ENCODE measurements at places on chromosomes 6 and 20.
A peak's percentile ranks its signal among the peaks of the same experiment; 100 is the strongest.

- no peak for DNase-seq
Measured at GRCh38 chr6:170159022-170159965, 131.6 kb downstream of the DLL1 start.

DNA sequence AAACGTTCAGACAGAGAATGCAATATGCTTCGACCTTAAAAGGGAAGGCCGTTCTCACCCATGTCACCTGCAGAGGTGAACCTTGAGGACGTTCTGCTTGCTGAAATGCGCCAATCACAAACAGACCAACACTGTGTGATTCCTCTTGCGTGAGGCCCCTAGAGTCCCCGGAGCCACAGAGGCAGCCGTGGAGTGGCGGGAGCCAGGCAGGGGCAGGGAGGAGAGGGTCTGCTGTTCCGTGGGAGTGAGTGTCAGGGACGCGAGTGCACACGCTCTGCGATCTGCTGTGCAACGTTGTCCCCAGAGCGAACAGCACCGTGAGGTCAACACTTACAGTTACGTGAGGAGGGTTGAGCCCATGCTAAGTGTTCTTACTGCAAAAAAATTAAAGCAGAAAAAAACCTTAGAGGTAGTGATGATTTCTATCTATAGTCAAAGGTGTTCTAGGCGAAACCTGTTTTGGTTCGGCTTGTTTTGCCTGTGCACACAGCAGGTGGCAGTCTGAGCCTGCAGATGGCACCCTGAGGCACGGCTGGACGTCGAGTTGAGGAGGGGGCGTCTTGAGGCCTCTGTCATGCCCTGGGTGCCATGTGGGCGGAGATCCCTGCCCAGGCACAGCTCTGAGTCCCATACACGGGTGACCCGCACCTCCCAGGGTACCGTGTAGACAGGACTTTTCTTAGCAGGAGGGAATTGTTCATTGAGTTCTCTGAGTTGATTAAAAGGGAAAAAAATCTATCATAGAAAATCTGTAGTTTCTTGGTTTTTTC, 71.7 kb upstream of the FRMD1 start:
- no peak for DNase-seq

DNA sequence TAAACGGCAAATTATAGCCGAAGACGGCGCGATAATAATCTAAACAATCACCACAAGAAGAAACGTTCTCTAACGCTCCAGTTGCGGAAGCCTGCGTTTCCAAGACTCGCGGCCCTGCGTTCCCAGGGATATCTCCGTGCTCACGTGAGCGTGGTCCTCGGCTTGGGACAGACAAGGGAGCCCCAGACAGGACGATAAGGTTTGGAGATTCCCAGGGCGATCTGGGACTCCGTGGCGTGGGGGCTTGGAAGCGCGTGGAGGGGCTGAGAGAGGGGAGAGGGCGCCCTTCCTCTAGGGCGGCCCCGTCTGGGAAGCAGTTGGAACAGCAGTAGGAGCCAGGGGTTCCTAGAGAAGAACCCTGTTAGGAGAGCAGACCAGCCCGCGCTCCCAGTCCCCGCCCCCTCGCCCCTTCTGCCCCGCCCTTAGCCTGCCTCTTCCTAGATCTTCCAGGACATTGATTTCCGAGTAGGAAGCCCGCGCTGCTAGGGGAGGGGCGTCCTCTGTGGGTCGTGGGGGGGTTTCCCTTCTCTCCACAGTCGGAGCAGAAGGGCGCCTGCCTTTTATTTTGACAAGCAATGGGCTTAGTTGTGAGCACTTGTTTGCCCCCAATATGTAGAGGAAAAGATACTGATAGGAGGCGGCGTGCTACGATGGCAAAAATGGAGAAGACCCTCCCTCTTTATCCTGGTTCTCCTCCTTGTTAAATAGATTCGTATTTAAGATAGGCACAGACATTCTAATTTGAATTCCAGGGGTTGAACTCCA, 10.6 kb downstream of the NRN1 start:
- peak; percentile 55 for DNase-seq

GRCh38 chr20:6079016-6079415, 25.2 kb upstream of the LRRN4 start:
- no peak for DNase-seq

- DNase-seq = no peak
Measured at GRCh38 chr20:60100780-60101179, 142.6 kb downstream of the CDH26 start.

DNA sequence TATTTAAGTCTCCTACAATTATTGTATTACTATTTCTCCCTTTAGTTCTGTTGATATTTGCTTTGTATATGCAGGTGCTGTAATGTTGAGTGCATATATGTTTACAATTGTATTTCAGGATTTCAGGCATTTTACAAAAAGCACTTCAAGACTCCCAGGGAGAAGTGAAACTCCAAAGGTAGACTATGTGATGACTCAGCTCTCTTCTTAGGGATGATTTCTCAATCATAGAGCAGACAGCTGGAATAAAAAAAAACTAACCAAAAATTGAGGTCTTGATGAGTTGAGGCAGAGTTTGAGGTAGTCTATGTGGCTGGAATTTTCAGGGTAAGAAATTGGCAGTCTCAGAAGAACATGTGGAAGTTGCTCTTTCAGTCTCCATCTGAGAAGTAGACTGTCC, 786.1 kb downstream of the TFAP2A start:
- no peak for DNase-seq

- no peak for DNase-seq
Measured at GRCh38 chr6:72374857-72375256, 247.0 kb upstream of the KCNQ5 start.

- DNase-seq = no peak
Measured at GRCh38 chr6:116078522-116078921, 17.8 kb upstream of the FRK start.

- DNase-seq = no peak
Measured at GRCh38 chr6:109050012-109050411, 44.6 kb downstream of the SESN1 start.

DNA sequence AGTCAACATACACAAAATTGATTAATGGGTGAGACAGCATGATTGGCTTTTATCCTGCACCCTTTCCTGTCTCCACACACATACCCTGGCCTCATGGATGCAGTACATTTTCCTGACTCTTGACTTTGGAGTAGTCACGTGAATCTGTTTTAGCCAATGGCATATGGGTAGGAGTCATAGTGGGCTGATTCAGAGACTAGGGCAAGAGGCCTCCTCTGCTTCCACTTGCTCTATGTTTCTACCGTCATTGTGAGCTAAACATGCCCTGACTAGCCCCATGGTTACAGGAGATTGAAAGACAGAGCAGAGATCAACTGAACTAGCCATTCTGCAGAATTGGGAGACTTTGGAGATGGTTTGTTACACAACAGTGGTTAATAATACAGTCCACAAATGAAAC, 850.0 kb downstream of the DHX35 start:
- DNase-seq = no peak

GRCh38 chr6:170368544-170368943, 62.0 kb downstream of the FAM120B start:
- no peak for DNase-seq

- DNase-seq = no peak
Measured at GRCh38 chr20:62063981-62064769, 1.5 kb downstream of the TAF4 start.

- DNase-seq = no peak
Measured at GRCh38 chr6:125154761-125155135, 1.2 kb downstream of the TPD52L1 start.

DNA sequence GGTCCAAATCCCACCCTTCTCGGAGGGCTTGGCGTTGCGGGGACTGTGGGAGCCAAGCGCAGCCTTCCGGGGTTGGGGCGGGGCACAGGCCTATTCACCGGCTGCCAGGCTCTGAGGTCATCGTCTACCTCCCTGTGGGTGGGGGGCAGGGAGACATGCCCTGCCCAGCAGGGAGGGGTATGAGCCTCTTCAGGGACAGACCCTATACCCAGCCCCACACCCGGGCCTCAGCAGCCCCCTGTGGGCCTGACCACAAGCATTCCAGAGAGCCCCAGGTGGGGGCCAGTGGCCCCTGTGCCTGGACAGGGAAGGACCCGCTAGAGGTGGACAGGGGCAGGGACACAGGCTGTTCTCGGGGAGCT, 11.6 kb downstream of the LAMA5 start:
- DNase-seq = no peak

DNA sequence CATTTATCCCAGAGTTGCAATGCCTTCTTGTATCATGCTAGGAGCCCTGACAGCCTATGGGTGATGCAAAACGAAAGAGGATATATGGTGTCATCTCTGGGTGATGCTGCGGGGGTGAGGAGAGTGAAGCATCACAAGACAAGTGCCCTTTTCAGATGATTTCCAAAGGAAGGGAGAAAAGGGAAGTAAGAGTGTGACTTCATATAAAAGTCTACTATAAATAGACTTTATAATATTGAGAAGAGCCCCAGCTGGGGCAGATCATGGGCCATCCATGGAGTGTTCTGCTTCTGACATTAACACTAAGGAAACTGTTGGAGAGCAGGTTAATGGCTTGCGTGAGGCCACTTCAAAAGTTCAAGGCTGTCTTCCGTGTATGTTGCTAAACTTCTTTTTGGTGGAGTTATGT, 4.4 kb downstream of the CD83 start:
- peak; percentile 97 for DNase-seq

GRCh38 chr6:123007885-123008284, 11.8 kb downstream of the CLVS2 start:
- no peak for DNase-seq

DNA sequence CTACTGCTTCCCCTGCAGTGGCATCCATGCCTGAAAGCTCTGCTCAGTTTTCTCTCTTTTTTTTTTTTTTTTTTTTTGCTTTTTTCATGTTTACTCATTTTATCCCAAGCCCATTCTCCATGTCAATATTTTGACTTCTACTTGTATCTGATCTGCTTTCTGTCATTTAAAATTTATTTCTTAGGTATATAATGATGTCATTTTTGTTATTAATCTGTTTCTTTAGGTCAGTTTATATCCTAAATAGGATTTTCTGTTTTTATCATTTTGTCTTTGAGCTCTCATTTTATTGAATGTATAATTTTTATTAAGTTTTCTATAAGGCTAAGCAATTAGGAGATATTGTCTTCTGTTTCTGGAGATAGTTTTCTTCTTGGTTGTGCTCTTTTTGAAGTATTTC, 138.5 kb upstream of the PMEPA1 start:
- no peak for DNase-seq

- no peak for DNase-seq
Measured at GRCh38 chr6:125728739-125729138, 20.7 kb upstream of the HEY2 start.

DNA sequence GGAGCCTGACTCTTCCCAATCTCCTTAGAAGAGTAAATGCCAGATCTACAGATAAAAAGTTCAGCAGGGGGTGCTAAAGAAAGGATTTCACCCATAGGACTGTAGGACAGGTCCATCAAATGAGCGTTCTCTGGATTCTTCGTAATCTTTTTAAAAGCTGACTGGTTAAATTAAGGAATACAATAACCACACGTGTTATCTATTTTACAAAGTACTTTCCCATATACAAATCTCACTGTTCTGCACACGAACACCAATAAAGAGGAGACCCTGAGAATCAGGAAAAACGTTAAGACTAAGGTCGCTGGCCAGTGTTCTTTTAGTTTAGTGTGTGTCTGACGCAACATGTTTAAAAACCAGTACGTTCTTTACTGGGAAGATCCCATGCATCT, 542 bp downstream of the TUBE1 start:
- DNase-seq = peak; percentile 61

- DNase-seq = no peak
Measured at GRCh38 chr20:61882716-61883615, 182.7 kb downstream of the TAF4 start.

GRCh38 chr20:43925215-43925614, 10.6 kb downstream of the TOX2 start:
- no peak for DNase-seq

DNA sequence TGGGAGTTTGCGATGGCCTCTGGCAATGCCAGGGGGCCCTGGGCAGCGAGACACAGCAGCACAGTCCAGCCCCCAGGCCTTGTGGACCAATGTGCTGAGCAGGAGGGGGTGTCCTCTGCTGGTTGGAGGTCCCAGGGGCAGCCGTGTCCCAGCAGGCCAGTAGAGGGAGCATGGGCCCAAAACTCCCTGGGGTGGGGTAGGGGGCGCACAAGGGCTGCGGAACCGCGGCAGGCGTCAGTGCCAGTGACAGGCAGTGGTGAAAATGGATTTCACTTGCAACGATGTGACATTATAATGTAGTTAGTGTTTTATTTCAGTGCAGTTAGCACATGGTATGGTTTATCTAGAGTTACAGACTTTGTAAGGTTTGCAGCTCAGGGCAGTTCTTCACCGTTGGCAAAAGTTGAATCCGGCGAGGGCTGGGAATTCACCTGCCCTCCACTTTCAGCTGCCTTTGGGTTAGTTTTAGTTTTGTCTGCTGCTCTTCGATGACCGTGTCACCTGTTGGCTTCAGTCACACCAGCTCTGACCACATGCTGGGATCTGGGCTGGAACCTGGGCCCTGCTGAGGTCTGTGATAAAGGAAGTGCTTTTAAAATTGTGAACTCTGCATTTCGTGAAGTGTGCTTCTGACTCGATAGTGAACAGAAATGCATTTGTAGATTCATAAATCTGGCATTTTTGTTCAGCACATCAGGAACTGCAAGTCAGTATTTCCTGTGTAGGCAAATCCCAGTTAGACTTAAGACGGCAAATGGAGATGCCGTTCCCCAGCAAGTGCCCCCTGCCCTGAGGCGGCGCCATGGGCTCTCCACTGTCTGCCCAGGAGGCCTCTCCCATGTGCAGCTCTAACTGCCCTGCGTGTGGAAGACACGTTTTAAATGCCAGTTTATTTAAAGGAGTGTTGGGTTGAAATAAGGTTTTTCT, 46.8 kb downstream of the PYGB start:
- peak; percentile 71 for DNase-seq

DNA sequence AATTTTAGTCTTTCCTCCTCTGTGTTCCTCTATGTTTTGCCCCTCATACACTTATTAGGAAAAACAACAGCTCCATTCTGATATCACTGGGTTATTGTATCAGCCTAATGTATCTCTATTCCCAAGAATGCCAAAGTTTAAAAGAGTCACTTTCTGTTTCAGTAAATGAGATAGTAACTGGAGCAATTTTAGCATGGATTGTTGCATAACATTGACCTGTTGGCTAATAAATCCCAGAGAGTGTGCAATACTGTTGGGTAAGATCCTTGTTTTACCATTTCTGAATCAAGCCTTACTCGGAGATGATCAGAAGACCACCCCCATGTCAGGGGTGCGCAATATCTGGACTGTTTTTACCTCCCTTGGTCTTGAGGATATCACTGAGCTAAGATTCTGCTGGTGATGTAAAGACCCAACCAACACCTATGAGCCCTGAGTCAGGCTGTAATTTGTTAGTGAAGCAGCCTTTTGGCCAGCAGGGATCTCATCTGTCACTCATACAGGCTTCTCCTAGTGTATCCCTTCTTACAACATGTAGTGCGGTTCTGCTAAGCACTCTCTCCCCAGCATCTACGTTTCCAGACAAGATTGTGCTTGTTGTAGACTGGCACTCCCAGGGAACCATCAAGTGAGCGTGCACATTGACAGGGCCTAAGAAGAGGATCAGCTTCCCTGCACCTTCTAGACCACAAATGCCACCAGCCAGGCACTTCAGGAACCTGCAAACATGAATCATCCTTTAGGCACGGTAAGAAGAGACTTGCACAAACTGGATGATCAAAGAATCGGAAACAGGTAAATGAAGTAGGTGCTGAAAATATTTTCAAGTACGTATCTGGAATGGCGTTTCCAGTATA, 11.5 kb upstream of the IPCEF1 start:
- DNase-seq = peak; percentile 69
